Common myeloid progenitor, CD34-positive (primary cell): ENCODE measurements at places on chromosomes 12 and 14.

DNA sequence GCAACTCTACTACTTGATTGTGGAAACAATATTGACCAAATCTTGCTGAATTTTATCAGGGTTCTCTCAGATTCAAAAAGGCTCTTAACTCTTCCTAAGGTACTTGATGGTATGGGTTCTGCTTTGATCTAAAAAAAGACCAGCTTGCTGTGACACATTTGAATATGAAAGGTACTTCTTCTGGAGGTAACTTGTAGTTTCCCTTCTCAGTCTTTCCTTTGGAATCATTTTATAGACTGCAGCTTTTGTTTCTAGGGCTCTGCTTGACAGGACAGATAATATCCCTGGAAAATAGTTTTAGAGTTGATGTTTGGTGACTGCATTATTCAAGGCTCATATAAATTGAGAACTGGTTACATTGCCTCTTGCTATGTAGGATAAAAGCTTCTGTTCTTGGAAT, 251.9 kb downstream of the FUT8 start:
- no peak for DNase-seq
- H3K27me3 ChIP-seq: no peaks in the 10 kb centered on the region
- no peaks in the 10 kb centered on the region for H3K4me1 ChIP-seq
- no peak overlapping the region for H3K27ac ChIP-seq
- H3K4me3 ChIP-seq: no peak overlapping the region
- H3K36me3 ChIP-seq: no peaks in the 10 kb centered on the region

- H3K4me1 ChIP-seq: no peaks in the 10 kb centered on the region
- H3K27ac ChIP-seq: no peak overlapping the region
- H3K27me3 ChIP-seq: no peaks in the 10 kb centered on the region
- H3K36me3 ChIP-seq: no peaks in the 10 kb centered on the region
- DNase-seq: no peak
Observed at GRCh38 chr14:29454026-29454693, 473.5 kb downstream of the PRKD1 start.

GRCh38 chr14:32121948-32122347, 44.8 kb downstream of the ARHGAP5 start:
- no peak for DNase-seq
- no peaks in the 10 kb centered on the region for H3K4me1 ChIP-seq
- H3K36me3 ChIP-seq: peaks cover 11% of the 10 kb centered on the region

DNA sequence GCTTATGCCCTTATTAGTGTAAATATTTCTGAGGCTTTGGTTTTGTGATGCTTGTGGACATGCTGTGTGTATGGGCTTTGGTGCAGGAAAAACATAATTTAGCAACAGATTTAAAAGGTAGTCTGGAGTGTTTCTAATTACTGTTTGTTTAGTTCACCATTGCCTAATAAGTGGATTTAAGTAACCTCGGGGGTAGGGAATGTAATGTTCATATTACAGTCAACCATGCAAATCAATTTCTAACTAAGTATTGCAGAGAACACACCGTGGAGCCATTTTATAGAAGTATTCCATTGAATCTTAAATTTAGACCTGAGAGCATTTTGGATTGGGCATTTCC, 53.5 kb downstream of the ANO6 start:
- H3K27ac ChIP-seq: no peak overlapping the region
- no peak for DNase-seq
- no peak overlapping the region for H3K4me3 ChIP-seq

DNA sequence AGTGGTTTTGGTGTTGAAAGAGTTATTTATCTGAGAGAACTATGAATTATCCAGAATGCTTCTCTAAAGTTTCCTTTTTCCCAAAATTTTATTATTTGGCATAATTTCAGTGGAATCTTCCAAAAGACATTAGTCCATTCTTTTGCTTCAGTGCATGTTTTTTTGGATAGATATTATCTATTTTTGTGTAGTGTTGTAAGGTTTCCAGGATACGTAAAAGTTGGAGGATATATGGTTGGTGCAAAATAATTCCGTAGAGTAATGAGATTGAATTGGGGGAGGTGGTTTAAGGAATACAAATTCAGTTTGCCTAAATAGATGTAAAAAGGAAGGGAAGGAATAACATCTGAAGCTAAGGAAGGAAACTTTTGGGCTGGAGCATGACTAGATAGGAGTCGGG, 186.6 kb downstream of the RGS6 start:
- H3K27ac ChIP-seq: no peak overlapping the region
- no peak for DNase-seq
- H3K4me1 ChIP-seq: peaks cover 3% of the 10 kb centered on the region

DNA sequence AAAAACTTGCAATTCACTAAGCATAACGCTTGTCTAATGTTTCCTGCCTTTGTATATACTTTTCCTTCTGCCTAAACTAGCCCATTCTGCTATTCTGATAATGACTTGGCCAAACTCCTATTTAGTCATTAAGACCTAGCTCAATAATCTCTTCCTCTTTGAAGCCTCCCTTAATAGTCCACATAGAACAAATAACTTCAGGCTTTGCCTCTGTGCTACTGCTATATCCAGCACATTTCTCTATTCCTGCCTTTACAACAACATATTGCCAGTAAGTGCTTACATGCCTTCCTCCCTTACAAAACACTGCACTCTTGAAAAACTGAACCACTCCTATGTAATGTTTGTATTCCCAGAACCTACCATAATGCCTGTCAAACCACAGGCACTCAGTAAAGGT, 13.8 kb downstream of the PRICKLE1 start:
- H3K4me3 ChIP-seq: no peak overlapping the region
- H3K27ac ChIP-seq: no peak overlapping the region
- H3K27me3 ChIP-seq: peaks cover under 1% of the 10 kb centered on the region
- no peaks in the 10 kb centered on the region for H3K4me1 ChIP-seq

- H3K36me3 ChIP-seq: peaks cover 2% of the 10 kb centered on the region
- peak within 1 kb of the TSS; percentile 98 for H3K4me3 ChIP-seq
- peak; percentile 92 for DNase-seq
- H3K27me3 ChIP-seq: no peaks in the 10 kb centered on the region
Observed at GRCh38 chr12:105107494-105108371, at the start of gene WASHC4. Gene WASHC4 (plus strand): TSS chr12:105107731. CDS start chr12:105107801, 70 bp downstream.

DNA sequence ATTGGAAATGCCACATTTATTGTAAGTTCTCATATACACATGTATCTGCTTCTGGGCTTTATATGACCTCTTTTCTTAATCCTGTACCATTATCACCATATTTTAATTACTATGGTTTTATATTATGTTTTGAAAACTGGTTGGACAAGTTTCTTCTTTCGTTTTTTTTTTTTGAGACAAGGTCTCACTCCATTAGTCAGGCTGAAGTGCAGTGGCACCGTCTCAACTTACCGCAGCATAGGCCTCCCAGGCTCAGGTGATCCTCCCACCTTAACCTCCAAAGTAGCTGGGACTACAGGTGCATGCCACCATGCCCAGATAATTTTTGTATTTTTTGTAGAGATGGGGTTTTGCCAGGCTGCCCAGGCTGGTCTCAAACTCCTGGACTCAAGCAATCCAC, 44.6 kb downstream of the GALNT4 start:
- H3K4me1 ChIP-seq: no peaks in the 10 kb centered on the region
- no peak for DNase-seq
- H3K36me3 ChIP-seq: no peaks in the 10 kb centered on the region
- H3K27ac ChIP-seq: no peak overlapping the region
- no peak overlapping the region for H3K4me3 ChIP-seq

DNA sequence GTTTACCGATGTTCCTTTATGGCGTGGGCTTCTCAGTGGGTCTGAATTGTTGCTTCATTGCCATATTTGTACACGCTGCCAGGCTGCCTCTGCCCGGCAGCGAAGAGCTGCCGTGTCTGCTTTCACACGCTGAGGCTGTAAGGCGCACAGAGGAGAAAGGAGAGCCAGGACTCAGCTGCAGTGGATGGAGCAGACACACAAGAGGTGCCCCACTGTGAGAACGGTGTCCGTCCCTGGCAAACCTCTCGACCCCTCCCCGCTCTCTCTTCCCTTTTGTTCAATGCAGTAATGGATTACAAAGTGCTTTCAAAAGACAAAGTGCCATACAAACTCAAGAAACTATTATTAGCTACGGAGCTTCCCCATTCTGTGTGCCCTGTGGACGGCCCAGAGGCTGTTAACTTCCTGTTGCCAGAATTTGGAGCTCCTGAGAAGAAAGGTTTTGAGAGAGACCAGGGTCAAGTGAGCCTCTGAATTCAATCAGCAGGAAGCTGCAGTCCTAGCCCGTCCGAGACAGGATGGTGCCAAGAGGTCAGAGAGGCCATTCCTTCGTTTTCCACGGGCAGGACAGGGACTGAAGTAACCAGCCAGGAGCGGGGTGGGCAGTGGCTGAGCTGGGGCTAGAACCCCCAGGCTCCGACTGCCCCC, 15.8 kb downstream of the CCND2 start:
- H3K27ac ChIP-seq: peak overlapping the region; percentile 8
- H3K4me1 ChIP-seq: peaks cover 56% of the 10 kb centered on the region
- peaks cover 55% of the 10 kb centered on the region for H3K36me3 ChIP-seq
- no peaks in the 10 kb centered on the region for H3K27me3 ChIP-seq
- H3K4me3 ChIP-seq: peak overlapping the region; percentile 8

GRCh38 chr14:95257521-95257920, 62.2 kb downstream of the CLMN start:
- H3K4me3 ChIP-seq: no peak overlapping the region
- H3K27ac ChIP-seq: no peak overlapping the region
- DNase-seq: no peak
- H3K4me1 ChIP-seq: peaks cover 7% of the 10 kb centered on the region
- H3K36me3 ChIP-seq: no peaks in the 10 kb centered on the region
- no peaks in the 10 kb centered on the region for H3K27me3 ChIP-seq

DNA sequence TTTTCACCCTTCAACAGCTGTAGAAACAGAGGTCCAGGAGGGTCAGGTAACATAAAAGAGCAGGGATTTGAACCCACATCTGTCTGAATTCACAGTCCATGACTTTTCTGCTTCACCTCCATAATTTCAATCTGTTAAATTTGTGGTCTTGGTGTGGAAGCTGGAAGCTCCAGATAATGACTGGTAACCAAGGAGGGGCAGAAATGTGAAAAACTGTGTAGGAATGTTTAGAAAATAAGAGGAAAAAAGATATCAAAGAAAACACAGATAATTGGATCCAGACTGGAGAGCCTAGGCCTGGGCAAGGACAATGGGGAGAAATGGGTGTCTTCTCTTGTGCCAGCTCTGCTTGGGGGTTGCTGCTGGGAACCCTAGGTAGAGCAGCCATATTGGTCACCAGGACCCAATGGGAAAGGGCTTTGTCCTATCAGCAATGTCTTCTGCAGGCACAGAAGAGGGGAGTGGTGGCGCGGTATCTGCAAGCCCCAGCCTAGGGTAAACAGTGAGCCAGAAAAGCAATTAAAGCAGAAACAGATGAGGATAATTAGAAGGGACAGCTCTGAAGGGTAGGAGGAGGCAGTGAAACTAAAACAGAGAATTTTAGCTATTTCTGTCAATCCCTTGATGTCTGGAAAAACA, 54.3 kb upstream of the CCDC91 start:
- no peaks in the 10 kb centered on the region for H3K27me3 ChIP-seq
- no peak for DNase-seq
- no peak overlapping the region for H3K27ac ChIP-seq
- H3K36me3 ChIP-seq: no peaks in the 10 kb centered on the region
- H3K4me1 ChIP-seq: no peaks in the 10 kb centered on the region
- no peak overlapping the region for H3K4me3 ChIP-seq

- H3K27ac ChIP-seq: no peak overlapping the region
- DNase-seq: no peak
- H3K36me3 ChIP-seq: no peaks in the 10 kb centered on the region
- no peak overlapping the region for H3K4me3 ChIP-seq
Observed at GRCh38 chr12:44497044-44497443, 379.1 kb downstream of the NELL2 start.

DNA sequence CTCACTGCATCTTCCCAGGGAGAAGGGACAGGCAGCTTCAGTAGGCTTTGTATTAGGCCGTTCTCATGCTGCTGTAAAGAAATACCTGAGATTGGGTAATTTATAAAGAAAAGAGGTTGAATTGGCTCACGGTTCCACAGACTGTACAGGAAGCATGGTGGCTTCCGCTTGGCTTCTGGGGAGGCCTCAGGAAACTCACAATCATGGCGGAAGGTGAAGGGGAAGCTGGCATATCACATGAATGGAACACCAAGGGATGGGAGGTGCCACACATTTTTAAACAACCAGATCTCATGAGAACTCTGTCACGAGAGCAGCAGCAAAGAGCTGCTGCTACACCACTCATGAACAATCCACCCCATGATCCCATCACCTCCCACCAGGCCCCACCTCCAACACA, 182.2 kb upstream of the SFSWAP start:
- H3K27ac ChIP-seq: no peak overlapping the region
- no peaks in the 10 kb centered on the region for H3K27me3 ChIP-seq
- no peak overlapping the region for H3K4me3 ChIP-seq
- H3K36me3 ChIP-seq: no peaks in the 10 kb centered on the region
- peak; percentile 35 for DNase-seq
- H3K4me1 ChIP-seq: peaks cover 29% of the 10 kb centered on the region

GRCh38 chr12:65685514-65685913, 138.8 kb upstream of the HMGA2 start:
- DNase-seq: peak; percentile 38
- H3K4me3 ChIP-seq: no peak overlapping the region
- no peaks in the 10 kb centered on the region for H3K4me1 ChIP-seq
- H3K27ac ChIP-seq: no peak overlapping the region

- no peak overlapping the region for H3K27ac ChIP-seq
- peaks cover 3% of the 10 kb centered on the region for H3K4me1 ChIP-seq
Observed at GRCh38 chr12:82757656-82758055, 71.0 kb downstream of the TMTC2 start.

- no peak overlapping the region for H3K27ac ChIP-seq
- H3K36me3 ChIP-seq: no peaks in the 10 kb centered on the region
- H3K4me3 ChIP-seq: no peak overlapping the region
Observed at GRCh38 chr12:48356041-48356768, 5.5 kb upstream of the ZNF641 start.
